MCF 10A (cell line): ENCODE measurements at places on chromosomes 2 and 18. TPM values are rescaled to one million over a fixed set of nuclear protein-coding genes. Genes with fewer than 3 reads are reported as not detected.

The SLC66A3 gene
- total RNA-seq, result 3.7 and 5.0 TPM in 2 replicates

The MTCL1 gene
- total RNA-seq, result 11.6 and 19.8 TPM in 2 replicates

The FOXI3 gene
- total RNA-seq, result not detected in 2 replicates

DNA sequence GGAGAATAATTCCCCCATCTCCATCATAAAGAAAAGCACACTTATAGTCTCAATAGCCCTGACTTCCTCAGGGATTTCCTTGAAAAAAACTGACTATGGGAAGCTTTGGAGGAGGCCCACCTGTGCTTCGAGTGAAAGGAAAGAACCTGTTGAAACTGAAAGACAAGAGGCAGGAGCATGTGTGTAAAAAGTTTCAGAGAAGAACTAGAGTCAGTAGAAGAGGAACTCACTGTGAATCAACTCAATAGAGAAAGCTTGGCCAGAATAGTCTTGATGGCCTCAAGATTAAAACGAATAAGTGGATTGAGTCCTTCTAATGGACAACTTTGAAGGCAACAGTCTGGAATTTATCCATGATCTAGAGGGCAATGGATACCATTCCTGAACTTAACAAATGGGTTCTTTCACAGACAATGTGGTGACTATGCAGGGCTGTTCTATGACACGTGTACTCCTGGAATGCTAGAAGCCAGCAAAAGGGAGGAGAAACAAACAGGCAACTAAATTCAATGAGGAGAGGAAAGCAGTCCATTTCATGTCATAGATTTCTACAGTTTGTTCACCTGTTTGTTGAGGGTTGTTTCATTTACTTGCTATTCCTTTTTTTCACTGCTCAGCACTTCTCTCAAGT, 442.3 kb downstream of the GRB14 start:
- peak; percentile 8 for DNase-seq

DNA sequence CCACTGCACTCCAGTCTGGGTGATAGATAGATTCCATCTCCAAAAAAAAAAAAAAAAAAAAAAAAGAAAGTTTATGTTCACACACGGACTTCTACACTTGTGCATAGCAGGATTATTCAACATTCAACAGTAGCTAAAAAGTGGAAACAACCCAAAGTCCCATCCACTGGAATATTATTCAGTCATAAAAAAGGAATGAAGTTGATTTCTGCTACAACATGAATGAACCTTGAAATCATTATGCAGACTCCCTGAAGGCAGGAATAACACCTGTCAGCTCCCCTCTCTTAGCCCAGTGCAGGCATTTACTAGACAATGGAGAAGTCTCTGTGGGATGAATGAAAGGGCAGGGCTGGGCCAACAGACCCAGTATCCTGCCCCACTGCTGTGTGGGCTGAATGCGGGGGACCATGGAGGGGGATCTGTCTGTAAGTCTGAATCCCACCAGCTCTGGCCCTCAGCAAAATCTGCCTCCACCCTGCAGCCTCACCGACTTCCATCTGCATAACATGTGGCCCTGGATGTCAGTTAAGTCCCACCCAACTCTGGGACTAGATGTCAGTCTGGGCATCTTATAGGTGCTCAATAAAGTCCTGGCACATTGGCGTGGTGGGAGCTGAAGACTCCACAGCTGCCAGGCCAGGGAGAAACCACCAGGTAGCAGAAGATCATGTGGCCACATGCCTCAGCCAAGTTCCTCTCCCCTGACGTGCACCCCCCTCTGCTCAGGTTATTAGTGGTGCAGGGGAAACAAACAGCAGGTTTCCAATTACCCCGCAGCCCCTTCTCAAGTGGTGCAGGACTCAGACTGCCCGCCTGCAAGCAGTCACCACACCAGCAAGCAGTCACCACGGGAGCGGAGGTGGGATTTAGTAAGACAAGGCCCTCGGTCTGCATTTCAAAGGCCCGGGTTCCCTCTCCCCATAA, 8.9 kb downstream of the ZFP36L2 start:
- no peak for DNase-seq

DNA sequence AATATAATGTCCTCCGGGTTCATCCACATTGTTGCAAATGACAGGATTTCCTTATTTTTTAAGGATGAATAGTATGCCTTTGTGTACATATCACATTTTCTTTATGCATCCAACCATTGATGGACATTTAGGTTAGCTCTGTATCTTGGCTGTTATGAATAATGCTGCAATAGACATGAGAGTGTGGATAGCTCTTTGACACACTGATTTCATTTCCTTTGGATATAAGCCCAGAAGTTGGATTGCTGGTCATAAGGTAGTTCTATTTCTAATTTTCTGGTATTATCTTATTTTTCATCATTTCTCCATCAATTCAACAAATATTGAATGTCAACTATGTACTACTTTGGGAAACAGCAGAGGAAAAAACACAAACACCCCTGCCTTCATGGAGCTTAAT, 423.3 kb downstream of the MTX2 start:
- no peak for DNase-seq
